Activated naive CD8-positive, alpha-beta T cell treated with anti-CD3 and anti-CD28 coated beads, Interleukin-2, amount 10 ng/mL, durations not matched to agents 7 days and 5 days (primary cell): ENCODE measurements at places on chromosomes 1 and 21. TPM values are rescaled to one million over a fixed set of nuclear protein-coding genes. Genes with fewer than 3 reads are reported as not detected.

Gene BRDT
- not detected for total RNA-seq

Gene POLR3GL
- 32.6 TPM for total RNA-seq

Gene KRTAP19-3
- total RNA-seq: not detected

Gene S100A7A
- not detected for total RNA-seq

Gene FGGY
- total RNA-seq: 11.7 TPM

Gene S100A7
- not detected for total RNA-seq

Gene TRNP1
- not detected for total RNA-seq

Gene OR6N2
- total RNA-seq: not detected

Gene RNU1-2
- 3,430 TPM for total RNA-seq
